Melanocyte of skin (primary cell): ENCODE measurements at places on chromosomes 12 and 14. TPM values are rescaled to one million over a fixed set of nuclear protein-coding genes. Genes with fewer than 3 reads are reported as not detected.

MIP gene
- not detected in 2 replicates for total RNA-seq

DMAC2L gene
- total RNA-seq: 9.7 and 18.8 TPM in 2 replicates

PPM1H gene
- 39.6 and 76.8 TPM in 2 replicates for total RNA-seq

TOMM20L gene
- total RNA-seq: not detected in 2 replicates

APOF gene
- total RNA-seq: not detected in 2 replicates

NTN4 gene
- 0.34 and 1.1 TPM in 2 replicates for total RNA-seq

CD4 gene
- total RNA-seq: 1.1 and 1.7 TPM in 2 replicates

MYF6 gene
- total RNA-seq: not detected in 2 replicates

NEUROD4 gene
- total RNA-seq: not detected in 2 replicates

PPP4R4 gene
- total RNA-seq: 0.34 TPM in 1 of 2 replicates, not detected in the other

CAPS2 gene
- 8.0 and 8.3 TPM in 2 replicates for total RNA-seq

TMEM117 gene
- total RNA-seq: 26.5 and 33.4 TPM in 2 replicates

SRRM4 gene
- not detected in 2 replicates for total RNA-seq

OLR1 gene
- not detected in 2 replicates for total RNA-seq

CBLN3 gene
- 0.33 and 0.46 TPM in 2 replicates for total RNA-seq

NYNRIN gene
- 1.0 and 2.2 TPM in 2 replicates for total RNA-seq

ADCY4 gene
- total RNA-seq: under 0.01 and 0.46 TPM in 2 replicates

FAM186B gene
- total RNA-seq: 0.36 and 1.7 TPM in 2 replicates

PLEK2 gene
- 0.67 and 1.1 TPM in 2 replicates for total RNA-seq

TTC6 gene
- not detected in 2 replicates for total RNA-seq

HOXC9 gene
- 5.7 and 6.6 TPM in 2 replicates for total RNA-seq

STAC3 gene
- total RNA-seq: 0.36 and 0.69 TPM in 2 replicates

ADAMTS20 gene
- not detected in 2 replicates for total RNA-seq

SLCO1B1 gene
- not detected in 2 replicates for total RNA-seq

AHNAK2 gene
- 4.5 and 9.1 TPM in 2 replicates for total RNA-seq

KLRK1 gene
- not detected in 2 replicates for total RNA-seq

A2M gene
- total RNA-seq: 10.8 and 29.6 TPM in 2 replicates

ERBB3 gene
- 172 and 176 TPM in 2 replicates for total RNA-seq

IL31 gene
- total RNA-seq: not detected in 2 replicates

LHX5 gene
- not detected in 2 replicates for total RNA-seq

TMEM30B gene
- total RNA-seq: 0.15 TPM in 1 of 2 replicates, not detected in the other

TAC3 gene
- total RNA-seq: not detected in 2 replicates

PRH2 gene
- not detected in 2 replicates for total RNA-seq
